Fibroblast of skin of scalp (primary cell): ENCODE measurements at places on chromosomes 2 and 18.
A peak's percentile ranks its signal among the peaks of the same experiment; 100 is the strongest.

DNA sequence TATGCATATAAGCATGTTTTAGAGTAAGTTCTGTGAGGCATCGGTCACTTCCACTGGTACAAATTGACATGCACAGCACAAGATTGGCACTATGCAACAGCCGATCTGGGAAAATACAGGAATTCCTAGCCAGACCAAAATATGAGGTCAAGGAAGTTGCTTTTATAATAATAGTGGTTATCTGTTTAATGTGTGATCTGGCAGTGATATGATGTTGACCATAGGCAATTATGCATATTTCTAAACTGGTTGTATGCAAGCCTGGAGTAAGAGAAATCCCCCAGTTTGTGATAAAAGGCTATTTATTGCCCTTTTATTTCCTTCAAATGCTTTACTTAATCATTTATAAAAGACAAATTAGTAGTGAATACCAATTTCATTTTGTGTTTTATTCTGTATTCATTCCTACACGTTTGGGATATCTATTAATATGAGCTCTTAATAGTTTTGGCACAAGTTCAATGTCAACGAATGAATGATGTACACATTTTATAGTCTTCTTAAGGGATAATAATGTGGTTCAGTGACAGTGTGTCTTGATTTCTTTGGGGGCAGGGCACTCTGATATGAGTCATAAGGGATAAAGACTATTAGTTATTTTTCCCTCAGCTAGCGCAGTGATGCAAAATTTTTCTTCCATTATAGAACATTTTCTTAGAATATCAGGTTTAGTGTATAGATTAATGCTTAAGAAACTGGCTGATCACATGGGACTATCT is 34.7 kb upstream of the ZEB2 start:
- DNase-seq: peak; percentile 41

DNA sequence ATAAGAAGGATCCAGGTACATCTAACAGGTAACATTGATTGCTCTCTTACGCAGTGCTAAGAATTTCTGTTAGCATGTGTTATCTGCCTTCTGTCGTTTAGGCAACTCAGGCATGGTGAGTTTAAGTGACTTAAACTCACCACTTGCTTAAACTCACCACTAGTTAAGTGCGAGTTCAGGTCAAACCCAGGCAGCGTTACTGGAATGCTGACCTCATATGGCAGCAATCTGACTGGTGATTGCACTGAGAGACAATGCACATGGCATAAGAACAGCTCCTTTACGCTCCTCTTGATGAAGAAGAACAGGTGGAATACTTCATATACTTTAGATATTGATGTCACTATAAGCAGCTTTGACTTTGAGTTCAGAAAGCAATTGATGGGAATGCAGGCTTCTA is 954.1 kb downstream of the SOCS6 start:
- DNase-seq: no peak

- DNase-seq: no peak
These were observed 8.4 kb downstream of the ST8SIA5 start for GRCh38 chr18:46748466-46748865.

DNA sequence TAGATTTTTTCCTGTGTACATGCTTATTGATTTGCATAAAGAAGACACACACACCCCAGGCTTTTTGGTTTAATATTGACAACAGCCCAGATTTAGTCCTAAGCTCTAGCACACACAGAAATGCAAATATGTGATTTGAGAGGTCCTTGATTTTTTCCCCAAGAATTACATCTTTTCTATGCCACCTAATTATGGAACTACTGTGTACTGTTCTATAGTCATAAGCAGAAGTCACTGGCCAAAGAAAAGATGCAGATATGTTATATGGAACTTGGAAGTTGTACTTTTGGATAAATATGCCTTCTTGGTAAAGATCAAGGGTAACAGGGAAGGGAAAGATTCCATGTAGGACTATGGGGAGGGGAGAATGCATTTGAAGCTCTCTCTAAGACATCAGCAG is 105.6 kb downstream of the SETBP1 start:
- no peak for DNase-seq

DNA sequence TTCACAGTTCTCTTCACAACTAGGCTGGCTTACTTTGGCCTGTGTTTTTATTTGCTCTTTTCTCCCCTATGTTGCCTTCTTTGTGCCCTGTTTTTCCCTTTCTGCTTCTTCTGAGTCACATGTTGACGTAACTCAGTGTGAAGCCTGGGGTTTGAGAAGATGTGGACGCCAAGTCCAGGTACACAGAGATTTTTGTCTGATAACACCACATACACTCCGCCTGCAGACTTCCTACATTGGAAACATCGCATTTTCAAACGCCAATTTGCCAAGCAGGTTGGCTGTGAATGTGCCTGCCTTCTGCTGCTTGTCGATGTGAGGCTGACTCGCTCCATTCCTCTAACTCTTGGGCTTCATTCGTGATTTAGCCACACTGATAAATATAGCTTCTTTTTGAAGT is 62.6 kb upstream of the FN1 start:
- DNase-seq: no peak

DNA sequence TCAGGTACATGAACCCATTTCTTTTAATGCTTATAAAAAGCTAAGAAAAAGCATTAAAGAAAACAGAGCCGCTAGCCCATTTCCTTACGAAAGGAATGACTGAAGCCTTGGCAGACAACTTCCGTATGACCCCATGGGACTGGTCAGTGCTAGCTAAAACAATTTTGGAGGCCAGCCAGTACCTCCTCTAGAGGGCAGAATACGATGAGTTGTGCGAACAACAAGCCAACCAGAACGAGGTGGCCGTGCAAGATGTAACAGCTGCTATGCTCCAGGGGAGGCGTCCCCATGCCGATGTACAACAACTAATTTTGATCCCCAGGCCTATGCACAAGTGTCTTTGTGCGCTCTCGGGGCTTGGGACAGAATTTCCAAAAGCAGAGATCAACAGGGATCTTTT is 16.7 kb downstream of the MAP3K2 start:
- no peak for DNase-seq

DNA sequence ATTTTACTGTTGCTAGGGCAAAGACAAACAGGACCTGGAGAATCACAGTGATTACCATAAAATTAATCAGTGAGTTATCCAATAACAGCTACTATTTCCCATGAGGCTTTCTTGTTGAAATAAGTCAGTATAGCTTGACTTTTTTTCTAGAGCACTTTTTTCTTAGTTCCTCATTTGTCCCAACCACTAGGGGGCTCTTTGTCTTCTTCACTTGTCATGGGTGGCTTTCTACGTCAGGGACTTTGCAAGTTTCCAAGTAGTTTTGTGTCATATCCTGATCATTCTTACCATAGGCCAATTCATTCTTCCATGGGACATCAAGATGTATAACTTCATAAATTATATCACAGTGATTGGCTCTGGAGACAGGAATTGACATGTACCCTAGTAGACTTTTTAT is 1019.6 kb upstream of the PIK3C3 start:
- DNase-seq: peak; percentile 5

DNA sequence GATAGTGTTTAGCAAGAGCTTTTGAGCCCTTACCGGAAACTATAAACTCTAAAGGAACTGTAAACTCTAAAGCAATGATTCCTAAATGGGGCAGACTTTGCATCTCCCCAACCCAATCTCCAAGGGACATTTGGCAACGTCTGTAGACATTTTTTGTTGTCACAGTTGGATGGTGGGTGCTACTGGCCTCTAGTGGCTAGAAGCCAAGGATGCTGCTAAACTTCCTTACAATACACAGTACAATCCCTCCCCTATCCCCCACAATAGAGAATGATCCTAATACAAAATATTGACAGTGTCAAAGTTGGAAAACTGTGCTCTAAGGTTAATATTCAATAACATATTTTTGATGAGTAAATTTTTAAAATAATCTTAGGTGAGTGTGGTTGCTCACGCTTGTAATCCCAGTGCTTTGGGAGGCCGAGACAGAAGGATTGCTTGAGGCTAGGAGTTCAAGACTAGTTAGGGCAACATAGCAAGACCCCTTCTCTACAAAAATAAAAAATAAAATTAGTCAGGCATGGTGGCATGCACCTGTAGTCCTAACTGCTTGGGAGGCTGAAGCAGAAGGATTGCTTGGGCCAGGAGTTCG is 66.7 kb downstream of the PTPN4 start:
- peak; percentile 63 for DNase-seq

- no peak for DNase-seq
These were observed 223.5 kb downstream of the EIPR1 start for GRCh38 chr2:3154146-3154545.

GRCh38 chr18:48656176-48656575 is 117.3 kb downstream of the CTIF start:
- no peak for DNase-seq

GRCh38 chr18:49376046-49376445 is 84.4 kb downstream of the DYM start:
- peak; percentile 19 for DNase-seq

DNA sequence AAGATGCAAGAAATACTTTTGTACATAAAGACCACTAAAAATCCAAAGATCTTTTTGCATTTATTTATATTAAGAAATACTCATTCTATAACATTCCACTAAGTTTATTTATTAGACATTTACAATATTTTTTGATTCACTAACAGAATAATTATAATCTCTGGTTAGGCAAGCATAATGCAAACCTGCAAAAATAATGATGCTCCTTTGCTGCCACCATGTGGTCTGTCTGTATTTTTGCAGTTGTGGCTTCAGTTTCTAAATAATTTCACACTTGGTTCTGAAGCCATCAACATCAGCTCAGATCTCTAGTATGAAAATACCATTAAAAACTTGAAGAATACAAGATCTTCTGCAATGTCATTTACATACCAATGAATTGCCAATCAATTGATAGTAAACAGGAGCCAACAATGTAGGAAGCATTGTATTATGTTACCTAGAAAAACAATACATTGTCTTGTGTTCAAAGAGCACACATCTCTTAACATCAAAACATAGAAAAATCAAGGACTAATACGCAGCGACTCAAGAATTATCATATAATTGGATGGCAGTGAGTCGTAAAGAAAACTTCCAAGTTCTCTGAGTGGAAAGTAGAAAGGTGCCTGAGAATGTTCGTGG is 28.8 kb upstream of the WDR75 start:
- peak; percentile 66 for DNase-seq

GRCh38 chr2:69253611-69254301 is 133.3 kb downstream of the GFPT1 start:
- peak; percentile 96 for DNase-seq

DNA sequence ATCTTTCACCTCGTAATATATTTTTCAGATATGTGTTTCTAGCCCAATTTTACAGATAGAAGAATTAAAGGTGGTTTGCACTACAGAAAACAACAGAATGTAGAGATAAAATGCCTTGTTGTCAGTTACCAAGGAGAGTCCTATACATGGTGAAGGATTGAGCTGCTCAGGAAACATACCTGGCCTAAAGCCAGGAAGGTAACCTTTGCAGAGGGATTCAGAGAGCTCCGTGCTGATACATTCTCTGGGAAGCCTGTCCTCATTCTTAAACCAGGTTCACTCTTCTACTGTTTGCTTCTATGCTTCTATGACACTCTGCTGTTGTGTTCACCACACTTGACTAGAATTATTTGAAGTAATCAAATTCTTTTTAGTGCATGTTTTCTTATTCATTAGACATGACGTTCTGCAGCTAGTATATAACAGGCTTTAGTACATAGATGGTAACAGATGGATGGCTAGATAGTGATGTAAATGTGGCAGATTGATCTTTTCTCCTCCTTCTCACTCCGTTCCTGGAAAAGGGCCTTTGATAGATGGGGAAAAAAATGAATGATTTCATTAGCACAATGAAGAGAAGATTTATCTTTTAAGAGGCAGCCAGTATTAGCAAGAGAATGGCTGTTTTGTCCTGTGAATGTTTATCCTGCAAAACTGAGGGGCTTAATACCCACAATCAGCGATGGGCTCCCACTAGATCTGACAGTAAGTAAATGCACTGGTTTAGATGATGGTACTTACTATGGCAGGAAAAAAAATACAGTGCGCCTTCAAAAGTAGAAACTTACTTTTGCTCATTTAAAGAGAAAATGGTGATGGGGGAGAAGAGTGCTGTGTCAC is 589.6 kb upstream of the FAM98A start:
- DNase-seq: no peak

DNA sequence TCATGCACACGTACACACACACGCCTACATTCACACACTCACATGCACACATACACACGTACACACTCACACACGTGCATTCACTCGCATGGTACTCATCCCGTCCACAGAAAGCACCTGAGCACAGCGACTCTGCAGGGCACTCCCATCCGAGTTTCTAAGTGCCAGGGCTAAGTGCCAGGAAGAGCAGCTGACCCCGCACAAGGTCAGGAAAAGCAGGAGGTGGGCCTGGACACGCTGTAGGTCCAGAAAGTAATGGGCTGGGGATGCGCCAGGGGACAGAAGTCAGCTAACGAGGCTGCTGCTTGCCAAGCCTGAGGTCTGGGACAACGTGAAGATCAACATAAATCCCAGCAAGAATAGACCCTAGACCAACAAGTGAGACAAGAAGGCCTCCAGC is 15.8 kb downstream of the ADI1 start:
- no peak for DNase-seq

- DNase-seq: no peak
These were observed 224.9 kb downstream of the ASXL3 start for GRCh38 chr18:33802955-33803354.

GRCh38 chr2:207895274-207895860 is 125.7 kb upstream of the FZD5 start:
- DNase-seq: no peak

DNA sequence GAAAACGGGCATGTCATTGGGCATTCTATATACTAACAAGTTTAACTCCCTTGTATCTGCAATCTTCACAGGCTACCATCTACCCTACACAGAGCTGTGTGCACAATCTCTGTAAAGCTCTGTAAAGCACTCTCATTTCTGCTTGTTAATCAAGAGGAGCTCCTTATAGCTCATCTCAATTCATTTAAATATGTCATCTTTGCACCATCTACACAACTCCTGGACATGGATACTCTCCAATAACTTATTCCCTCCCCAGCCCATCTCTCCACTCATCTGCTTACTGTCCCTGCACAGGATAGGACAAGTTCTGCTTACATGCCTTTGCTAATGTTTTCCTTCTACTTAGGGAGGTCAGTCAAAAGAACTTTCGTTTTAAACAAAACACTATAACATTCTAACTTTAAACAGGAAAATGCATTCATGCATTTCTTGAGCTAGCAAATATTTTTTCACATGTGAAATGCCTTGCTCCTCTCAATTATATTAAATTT is 61.4 kb downstream of the DPP4 start:
- DNase-seq: no peak

GRCh38 chr18:8982416-8983183 is 119.9 kb upstream of the NDUFV2 start:
- DNase-seq: peak; percentile 91
